Fibroblast of villous mesenchyme (primary cell): ENCODE measurements at places on chromosomes 3 and 15.

DNA sequence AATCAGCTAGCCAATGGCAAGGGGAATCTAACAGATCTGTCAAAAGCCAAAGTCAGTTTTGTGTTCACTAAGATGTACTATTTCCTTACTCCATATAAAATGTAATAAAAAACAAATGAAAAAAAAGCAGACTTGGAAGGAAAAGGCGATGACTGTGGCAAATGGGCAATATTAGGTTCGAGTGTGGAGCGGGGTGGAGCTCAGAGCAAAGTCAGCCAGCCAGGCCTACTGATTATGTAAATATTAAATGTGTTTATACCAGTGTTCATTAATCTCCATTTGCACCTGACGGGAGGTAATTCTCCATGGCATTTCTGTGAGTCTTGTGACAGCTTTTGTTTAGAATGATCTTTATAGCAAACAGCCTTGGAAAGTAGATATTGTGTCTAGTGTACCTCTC lies 96.2 kb upstream of the KCNMB2 start:
- DNase-seq = no peak

GRCh38 chr3:182450942-182451787 lies 342.1 kb upstream of the ATP11B start:
- DNase-seq = no peak

GRCh38 chr3:152742368-152743347 lies 92.3 kb upstream of the P2RY1 start:
- DNase-seq = peak; percentile 13

GRCh38 chr3:45567730-45568172 lies 26.8 kb upstream of the LIMD1 start:
- DNase-seq = peak; percentile 67

DNA sequence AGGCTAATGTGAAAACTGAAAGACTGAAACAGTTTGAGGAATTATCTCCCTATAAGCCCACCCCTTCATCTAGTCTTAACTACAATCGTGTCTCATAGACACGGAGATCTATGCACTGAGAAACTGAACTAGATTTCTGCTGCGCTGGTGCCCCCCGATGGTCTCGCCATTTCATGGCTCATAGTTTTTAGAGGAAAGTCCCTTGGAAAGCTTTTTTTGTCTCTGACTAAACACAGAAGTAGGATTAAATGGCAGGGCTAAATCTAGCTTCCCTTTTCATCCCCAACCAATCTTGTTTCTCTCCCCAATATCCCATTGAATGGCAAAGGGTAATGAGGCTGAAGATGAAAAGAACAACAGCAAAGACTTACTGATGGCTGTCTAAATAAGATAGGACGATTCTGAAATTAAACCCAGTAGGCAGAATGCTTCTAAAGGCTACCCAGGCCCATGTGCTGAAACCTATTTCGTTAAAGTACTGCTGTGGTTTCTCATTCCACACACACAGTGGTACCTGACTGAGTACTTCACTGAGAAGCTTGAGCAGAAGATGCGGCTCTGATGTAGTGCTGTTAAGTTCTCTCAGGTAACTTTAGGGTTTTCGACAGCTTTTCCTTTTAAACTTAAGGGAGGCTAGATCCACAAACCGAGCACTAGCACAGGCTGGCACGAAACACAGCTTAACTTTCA lies 142.7 kb downstream of the GADL1 start:
- peak; percentile 52 for DNase-seq
